ENCODE measurements at places on chromosomes 16 and 17.

DNA sequence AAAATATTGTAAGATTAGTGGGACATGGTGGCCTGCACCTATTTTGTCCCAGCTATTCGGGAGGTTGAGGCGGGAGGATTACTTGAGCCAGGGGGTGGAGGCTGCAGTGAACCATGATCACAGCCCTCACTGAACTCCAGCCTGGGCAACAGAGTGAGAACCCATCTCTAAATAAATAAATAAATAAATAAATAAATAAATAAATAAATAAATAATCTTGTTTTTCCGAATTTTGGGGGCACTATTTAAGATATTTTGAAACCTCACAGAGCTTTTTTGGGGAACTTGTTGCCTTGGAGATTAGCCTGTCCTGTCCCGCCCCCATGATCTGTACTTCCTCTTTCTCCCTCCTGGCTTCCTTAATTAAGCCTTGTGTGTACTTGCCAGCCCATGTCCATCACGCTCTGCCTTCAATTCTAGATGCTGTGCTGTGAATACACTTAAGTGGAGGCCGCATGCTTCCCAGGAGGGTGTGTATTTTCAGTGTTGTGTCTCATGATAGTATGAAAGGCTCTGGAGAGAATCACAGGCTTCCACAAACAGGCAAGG lies 4.4 kb downstream of the LGALS9 start:
- DNase-seq = no peak

- DNase-seq = no peak
Measured at GRCh38 chr17:4048218-4048617, 84.0 kb upstream of the ATP2A3 start.

DNA sequence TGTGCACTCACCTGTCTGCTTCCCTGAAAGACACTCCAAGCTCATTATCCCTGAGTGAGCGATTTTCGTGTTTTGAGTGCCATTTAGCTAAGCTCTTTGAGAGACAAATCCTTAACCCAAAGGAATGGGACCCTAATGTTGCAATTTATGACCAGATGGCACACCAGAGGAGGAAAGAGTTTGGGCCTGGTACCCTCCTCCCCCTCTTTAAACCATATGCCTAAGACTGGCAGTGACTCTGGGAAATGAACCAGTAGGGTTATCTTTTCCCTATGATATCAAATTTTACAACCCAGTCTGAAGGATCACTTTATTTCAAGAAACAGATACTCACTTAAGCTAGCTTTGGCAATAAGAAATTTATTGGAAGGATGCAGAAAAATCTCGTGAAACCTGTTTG lies 550.4 kb downstream of the TOX3 start:
- DNase-seq = peak; percentile 69

DNA sequence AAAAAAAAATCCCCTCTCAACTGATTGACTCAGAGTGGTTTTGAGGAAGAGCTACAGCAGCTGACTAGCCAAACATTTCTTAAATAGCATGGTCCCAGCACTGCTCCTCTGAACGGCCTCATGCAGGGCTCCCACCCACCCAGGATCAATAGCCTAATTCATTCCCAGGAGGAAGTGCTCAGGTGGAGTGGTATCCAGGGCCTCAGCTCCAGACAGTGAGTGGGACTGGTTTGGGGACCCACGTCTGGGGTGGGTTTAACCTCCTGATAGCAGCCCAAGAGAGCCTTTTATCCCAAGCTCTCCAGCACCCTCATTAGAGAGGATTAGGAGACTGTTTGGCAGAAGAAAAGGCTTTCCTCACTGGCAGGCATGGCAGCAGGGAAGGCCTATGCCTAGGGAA lies 68.5 kb upstream of the CDH5 start:
- DNase-seq = no peak

DNA sequence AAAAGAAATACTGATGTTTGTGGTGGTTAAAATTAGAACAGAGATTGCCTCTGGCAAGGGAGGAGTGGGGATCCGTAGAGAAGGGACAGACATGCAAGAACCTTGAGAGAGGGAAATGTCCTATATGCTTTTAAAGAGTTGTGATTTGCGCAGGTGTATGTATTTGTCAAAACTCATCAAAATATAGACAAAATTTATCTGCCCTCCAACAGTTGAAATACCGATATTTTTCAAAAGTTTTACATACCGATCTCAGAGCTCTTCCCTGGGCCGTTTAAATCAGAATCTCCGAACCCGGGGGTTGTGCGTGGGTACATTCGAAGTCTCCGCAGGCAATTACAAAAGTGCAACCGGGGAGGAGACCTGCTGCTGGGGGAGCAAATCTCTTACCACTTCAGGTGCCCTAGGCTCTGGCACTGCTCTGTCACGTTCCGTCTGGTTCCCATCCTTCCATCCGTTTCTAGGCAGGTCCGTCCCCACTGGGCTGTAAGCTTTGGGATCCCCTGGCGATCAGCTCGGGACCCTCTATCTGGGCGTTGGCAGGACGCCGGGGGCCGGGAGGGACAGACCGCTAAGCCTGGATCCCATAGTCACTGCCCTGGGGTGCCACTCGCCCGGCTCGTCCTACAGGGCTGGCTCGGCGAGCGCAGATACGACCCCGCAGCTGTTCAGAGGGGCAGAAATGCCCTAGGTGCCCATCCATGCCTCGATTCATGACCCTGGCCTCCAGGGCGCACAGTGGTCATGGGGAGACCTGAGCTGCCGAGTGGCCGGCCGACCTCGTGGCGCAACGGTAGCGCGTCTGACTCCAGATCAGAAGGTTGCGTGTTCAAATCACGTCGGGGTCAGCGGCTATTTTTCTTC lies 4.2 kb downstream of the BORCS6 start:
- peak; percentile 85 for DNase-seq

DNA sequence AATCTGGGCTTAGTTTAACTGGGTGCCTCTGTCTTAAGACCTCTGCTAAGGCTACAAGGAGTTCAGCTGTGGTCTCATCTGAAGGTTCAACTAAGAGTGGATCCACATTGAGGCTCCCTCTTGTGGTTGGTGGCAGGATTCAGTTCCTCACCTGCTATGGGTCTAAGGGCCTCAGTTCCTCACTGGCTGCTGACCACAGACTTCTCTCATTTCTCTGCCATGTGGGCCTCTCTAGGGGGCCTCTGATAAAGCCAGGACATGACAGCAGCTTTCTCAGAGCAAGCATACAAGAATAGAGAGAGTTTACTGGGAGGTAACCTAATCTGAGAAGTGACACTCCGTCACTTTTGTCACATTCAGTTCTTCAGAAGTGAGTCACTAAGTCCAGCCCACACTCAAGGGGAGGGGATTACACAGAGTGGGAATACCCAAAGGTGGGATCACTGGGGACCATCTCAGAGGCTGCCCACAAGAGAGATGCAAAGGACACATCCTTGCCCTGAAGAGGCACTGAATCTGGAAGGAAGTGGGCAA lies 19.2 kb upstream of the ABAT start:
- DNase-seq = no peak

DNA sequence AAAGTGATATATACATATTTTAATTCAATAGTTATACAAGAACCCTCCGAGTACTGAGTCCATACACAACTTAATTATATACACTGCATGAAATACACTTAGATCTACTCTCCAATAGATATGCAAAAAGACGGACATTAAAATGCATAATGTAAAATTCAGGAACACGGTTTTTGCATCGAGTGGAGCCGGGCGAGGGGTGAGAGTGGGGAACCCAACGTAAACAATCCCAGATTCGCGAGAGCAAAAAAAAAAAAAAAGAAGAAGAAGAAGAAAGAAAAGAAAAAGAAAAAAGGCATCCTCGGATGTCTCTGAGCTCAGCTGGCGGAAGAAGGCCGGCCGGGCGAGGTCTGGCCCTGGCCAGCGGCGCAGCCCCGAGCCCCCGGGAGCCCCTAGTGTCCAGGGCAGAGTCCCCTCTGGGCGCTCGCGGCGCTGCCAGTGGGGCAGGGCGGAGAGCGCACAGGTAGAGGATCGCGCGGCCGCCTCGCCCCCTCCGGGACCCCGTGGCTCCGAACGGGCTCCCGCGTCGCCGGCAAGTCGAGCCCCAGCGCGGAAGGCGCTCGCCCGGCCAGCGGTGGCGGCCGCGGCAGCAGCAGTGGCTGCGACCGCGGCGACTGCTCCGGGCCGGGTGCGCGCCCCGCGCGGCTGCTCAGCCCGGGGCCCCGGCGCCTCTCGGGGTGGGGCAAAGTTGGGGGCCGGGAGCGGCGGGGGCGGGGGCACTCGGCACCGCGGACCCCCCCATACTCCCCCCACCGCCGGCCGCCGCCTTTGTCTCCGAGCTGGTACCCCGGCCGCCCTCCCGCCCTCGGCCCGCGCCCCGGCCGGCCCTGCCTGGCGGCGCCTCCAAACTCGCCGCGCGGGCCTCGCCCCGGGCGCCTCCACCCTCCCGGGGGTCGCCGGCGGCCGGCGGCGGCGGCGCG lies 9.6 kb upstream of the ZFHX3 start:
- peak; percentile 18 for DNase-seq

DNA sequence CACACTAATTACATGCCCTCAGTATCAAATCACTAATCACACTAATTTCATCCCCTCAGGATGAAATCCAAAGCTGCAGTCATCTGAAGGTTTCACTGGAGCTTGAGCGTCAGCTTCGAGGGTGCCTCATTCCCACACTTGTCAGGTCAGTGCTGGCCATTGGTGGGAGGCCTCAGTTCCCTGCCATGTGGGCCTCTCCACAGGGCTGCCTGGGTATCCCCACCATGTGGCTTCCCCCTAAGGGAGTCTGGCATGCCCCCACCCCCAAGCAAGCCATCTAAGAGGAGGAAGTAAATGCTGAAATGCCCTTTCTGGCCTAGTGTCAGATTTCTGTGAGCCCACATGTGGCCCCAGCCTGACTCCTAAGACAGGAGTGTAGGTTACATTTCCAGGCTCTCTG lies 78.6 kb upstream of the CDH5 start:
- no peak for DNase-seq

DNA sequence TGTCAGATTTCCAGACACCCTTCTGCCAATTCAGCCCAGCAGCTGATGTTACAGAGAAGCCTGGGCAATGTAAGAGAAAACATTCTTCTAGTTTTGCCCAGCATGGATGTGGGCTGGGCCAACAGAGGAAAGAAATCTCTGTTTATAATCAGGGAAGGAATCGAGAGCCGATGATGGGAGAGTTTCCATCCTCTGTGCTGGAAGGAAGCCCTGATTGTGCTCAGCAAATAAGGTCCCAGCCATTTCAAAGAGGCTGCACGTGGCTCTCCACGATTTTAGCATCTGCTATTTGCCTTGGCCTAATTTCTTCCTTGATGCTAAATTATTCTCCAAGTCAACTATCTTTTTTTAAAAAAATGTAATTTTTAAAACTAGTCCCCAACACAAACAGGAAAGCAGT lies 70.0 kb downstream of the IRX6 start:
- DNase-seq = no peak

DNA sequence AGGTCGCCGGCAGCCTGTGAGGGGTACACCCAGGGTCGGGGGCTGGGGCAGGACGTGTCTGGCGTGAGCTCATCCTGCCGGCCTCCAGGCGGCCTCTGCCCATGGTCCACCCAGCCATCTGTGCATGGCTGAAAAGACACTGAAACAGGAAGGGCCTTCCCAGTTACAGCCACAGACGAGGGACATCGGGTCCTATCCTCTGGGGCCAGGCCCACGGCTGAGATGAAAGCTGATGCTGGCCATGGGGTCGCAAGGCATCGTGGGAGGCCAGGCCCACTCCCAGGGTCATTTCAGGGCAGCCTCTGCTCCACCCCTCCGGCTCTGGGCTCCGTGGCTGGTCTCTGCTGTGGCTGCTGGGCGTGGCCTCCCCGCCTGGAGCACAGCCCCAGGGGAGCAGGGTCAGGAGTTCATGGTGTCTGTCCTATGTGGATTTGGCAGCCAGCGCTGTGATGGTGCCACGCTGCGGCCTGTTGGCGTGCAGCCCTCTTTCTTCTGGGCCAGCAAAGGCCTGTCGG lies 16.6 kb upstream of the ATP6V0C start:
- no peak for DNase-seq

- no peak for DNase-seq
Measured at GRCh38 chr17:31534223-31534888, 142.9 kb downstream of the RAB11FIP4 start.

GRCh38 chr17:43874293-43874692 lies 27.3 kb downstream of the CD300LG start:
- no peak for DNase-seq

GRCh38 chr17:47837401-47838039 lies 3.6 kb downstream of the SCRN2 start:
- no peak for DNase-seq

- peak; percentile 38 for DNase-seq
Measured at GRCh38 chr17:36183001-36183971, 6.8 kb upstream of the TBC1D3B start.

GRCh38 chr16:11913425-11914079 lies 2.2 kb downstream of the GSPT1 start:
- no peak for DNase-seq

GRCh38 chr17:76833034-76833644 lies 35.1 kb upstream of the MGAT5B start:
- DNase-seq = no peak

DNA sequence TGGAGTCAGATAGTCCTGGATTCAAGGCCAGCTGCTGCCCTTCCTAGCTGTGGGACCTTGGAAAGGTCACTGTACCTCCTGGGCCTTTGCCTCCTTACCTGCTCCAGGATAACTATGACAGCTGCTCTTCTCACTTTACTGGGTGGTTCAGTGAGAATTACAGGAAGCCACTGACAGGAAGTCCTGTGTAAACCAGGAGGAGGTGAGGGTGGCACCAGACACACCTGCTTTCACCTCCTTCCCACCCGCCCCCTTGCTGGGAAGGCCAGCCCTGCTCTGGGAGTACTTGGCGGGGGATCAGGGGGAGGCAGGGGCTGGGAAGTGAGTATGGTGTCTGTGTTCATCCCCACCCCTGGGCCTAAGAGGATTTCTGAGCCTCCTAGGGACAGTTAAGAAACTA lies 42.6 kb downstream of the CPNE2 start:
- no peak for DNase-seq

All from NCI-H1105 treated with DMSO at 0.1 percent for 48 hours (cell line).